NCI-H2081 treated with DMSO at 0.1 percent for 48 hours (cell line): ENCODE measurements at places on chromosomes 6 and 20.

DNA sequence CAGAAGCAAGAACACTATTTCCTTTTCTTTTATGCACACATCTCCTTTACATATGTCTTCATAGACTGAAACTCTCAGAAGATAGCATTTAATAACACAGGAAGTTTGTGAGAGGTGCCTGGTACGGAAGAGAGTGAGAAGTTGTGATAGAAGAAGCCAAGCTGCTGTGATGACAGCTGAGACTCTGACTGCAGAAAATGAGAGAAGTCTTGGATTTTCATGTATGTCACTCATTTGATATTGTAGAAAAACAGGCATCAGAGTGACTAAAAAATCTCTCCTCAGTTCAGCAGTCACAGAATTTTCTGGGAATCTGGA lies 154.9 kb upstream of the BMP2 start:
- DNase-seq = no peak

- no peak for DNase-seq
Measured at GRCh38 chr6:14713966-14714631, 531.8 kb upstream of the JARID2 start.

DNA sequence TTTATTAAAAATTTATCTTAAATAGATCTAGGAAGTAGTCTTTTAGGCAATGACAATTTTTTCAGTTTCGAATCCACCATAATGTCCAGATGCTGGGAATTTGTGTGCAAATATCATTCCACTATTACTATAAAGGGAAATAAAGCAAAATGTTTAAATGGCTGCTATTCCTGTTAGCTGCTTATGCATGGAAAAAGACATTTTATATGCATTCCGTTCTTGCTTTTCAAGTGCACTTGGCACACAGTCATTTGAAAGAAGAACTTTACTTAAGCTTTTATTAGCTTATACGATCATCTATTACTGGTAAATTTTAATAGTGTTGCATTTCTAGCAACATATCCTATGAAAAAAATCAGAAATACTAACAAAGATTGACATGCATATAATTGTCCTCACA lies 42.0 kb downstream of the PRL start:
- DNase-seq = no peak

GRCh38 chr6:45587229-45588060 lies 209.7 kb upstream of the SUPT3H start:
- no peak for DNase-seq

GRCh38 chr6:106513808-106514582 lies 115.3 kb downstream of the RTN4IP1 start:
- no peak for DNase-seq

GRCh38 chr6:16683641-16684194 lies 77.5 kb downstream of the ATXN1 start:
- DNase-seq = no peak

DNA sequence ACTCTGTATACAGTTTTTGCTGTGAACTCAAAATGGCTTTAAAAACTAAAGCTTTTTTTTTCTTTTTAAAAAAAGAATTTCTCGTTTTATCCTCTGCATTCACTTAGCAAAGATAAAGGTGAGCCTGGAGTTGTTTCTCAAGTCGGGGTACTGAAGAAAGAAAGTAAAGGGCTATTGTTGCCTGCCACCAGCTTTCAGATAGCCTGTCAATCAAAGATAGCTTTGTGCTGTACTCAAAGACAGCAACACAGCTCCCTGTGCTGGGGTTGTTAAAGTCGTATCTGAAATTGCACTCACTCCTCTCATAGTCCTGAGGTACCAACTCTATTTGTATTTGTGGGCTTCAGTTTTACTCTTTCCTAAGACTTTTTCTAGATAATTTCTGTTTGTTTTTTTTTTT lies 710.1 kb upstream of the ID4 start:
- no peak for DNase-seq

GRCh38 chr20:36682311-36682710 lies 36.3 kb upstream of the SLA2 start:
- no peak for DNase-seq
